ENCODE measurements at places on chromosomes 6 and 20.

DNA sequence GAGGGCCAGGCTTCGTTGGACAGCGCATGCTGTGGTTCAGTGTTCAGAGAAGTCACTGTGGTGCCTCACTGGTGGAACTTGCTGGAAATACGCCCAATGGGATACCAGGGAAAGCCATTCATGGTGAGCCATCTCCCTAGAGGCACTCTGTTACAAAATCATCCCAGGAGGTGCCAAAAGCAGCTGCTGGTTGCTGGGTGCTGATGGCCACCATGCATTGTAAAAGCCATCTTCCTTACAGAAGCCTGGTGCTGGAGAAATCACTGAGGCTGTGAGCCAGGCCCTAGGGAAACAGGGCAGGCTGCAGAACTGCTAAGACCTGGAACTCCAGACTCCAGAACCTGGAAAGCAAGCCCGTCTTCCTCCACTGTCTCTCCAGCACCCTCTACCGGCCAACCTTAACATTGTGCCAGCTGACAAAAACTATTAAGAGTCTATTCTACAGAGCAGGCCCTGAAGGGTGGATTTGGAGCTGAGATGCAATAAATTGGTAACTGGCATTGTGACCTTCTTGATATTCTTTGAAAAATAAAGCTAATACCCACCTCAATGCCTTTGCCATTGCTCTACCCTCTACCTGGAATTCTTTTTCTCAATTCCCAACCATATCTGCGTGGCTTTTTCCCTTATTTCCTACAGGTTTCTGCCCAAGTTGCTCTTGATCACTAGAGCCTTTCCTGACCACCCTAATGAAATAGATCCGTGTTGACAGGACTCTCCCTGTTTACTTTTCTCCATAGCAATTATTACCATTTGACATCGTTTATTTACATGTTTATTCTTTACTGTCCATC lies 18.5 kb downstream of the SNRPB start:
- peaks cover 2% of the 10 kb centered on the region for H3K27me3 ChIP-seq
- peak; percentile 50 for DNase-seq
- H3K4me1 ChIP-seq, result peaks cover 30% of the 10 kb centered on the region
- no peak overlapping the region for H3K27ac ChIP-seq
- H3K36me3 ChIP-seq, result peaks cover 3% of the 10 kb centered on the region
- H3K4me3 ChIP-seq, result no peak overlapping the region

DNA sequence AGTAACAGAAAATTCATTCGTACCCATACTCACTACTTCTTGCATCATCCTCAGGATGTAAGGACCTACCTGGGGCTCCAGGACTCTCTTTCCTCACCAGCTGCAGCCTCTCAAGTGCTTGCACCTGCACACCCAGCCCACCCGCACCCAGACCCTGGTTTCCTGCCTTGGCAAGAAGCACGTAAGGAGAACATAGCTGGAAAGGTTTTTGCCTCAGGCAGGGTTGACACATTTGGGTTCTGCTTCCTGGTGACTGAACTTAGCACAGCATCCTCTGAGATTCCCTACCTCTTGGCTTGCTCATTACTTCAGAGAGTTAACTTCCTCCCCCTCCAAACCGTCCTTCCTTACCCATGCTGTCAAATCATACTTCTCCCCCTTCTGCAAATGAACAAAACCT lies 556.9 kb downstream of the CD83 start:
- H3K27ac ChIP-seq, result peak overlapping the region; percentile 25
- peaks cover 2% of the 10 kb centered on the region for H3K36me3 ChIP-seq
- no peak overlapping the region for H3K4me3 ChIP-seq
- peaks cover 26% of the 10 kb centered on the region for H3K4me1 ChIP-seq

DNA sequence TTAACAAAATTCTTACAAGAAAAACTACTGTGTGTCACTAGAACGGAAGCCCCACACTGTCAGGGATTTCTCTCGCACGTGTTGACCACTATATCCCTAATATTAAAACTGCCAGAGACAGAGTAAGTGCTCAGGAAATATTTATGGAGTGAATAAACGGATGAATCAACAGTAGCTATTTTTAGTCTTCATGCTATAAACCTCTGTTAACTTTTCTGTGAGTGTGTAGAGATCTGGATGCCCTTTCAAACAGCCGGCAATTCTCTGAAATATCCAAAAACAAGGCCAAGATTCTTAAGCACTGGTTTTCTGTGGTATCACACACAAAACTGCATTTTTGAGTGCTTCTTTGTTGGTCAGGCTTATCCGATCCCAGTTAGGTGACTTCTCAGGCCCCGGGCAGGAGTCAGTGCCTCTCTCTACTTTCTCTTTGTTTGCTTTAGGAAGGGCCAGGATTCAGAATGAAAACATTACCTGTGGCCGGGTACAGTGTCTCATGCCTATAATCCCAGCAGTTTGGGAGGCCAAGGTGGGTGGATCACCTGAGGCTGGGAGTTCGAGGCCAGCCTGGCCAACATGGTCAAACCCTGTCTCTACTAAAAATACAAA lies 15.7 kb downstream of the ATP9A start:
- DNase-seq, result no peak
- H3K27me3 ChIP-seq, result peaks cover 1% of the 10 kb centered on the region
- peaks cover 10% of the 10 kb centered on the region for H3K4me1 ChIP-seq

- H3K27me3 ChIP-seq, result peaks cover 3% of the 10 kb centered on the region
- peak within 1 kb of the TSS; percentile 77 for H3K4me3 ChIP-seq
- H3K4me1 ChIP-seq, result peaks cover 45% of the 10 kb centered on the region
- H3K27ac ChIP-seq, result peak within 1 kb of the TSS; percentile 65
Observed at GRCh38 chr6:30883685-30884520, at the start of gene DDR1. Gene DDR1, plus strand, starts transcription at chr6:30884519. Its CDS starts 4,211 bp downstream, at chr6:30888730.

GRCh38 chr6:134474955-134475354 lies 157.0 kb upstream of the SGK1 start:
- no peak overlapping the region for H3K4me3 ChIP-seq
- no peak for DNase-seq
- no peak overlapping the region for H3K27ac ChIP-seq
- no peaks in the 10 kb centered on the region for H3K36me3 ChIP-seq
- H3K27me3 ChIP-seq, result peaks cover 3% of the 10 kb centered on the region
